Endothelial cell (in vitro differentiated cells): ENCODE measurements at places on chromosomes 6 and 20.

- H3K4me3 ChIP-seq, result no peak overlapping the region
- H3K4me1 ChIP-seq, result no peaks in the 10 kb centered on the region
- DNase-seq, result no peak
- no peaks in the 10 kb centered on the region for H3K27me3 ChIP-seq
- no peaks in the 10 kb centered on the region for H3K36me3 ChIP-seq
Observed at GRCh38 chr20:60583741-60584140, 625.5 kb downstream of the CDH26 start.

GRCh38 chr6:161222706-161223234 lies 51.1 kb downstream of the AGPAT4 start:
- no peak for DNase-seq
- no peak overlapping the region for H3K27ac ChIP-seq
- H3K27me3 ChIP-seq, result peaks cover 1% of the 10 kb centered on the region
- no peak overlapping the region for H3K4me3 ChIP-seq

- H3K27me3 ChIP-seq, result peaks cover 1% of the 10 kb centered on the region
- H3K36me3 ChIP-seq, result no peaks in the 10 kb centered on the region
- H3K4me1 ChIP-seq, result no peaks in the 10 kb centered on the region
- H3K4me3 ChIP-seq, result no peak overlapping the region
Observed at GRCh38 chr20:57439432-57439831, 48.2 kb downstream of the RBM38 start.

- DNase-seq, result no peak
- H3K4me3 ChIP-seq, result no peak overlapping the region
- H3K27me3 ChIP-seq, result peaks cover 4% of the 10 kb centered on the region
Observed at GRCh38 chr6:33720998-33721397, 9.5 kb upstream of the UQCC2 start.

- no peaks in the 10 kb centered on the region for H3K36me3 ChIP-seq
- no peak for DNase-seq
- no peaks in the 10 kb centered on the region for H3K4me1 ChIP-seq
- no peaks in the 10 kb centered on the region for H3K27me3 ChIP-seq
- H3K4me3 ChIP-seq, result no peak overlapping the region
Observed at GRCh38 chr6:30031381-30031780, 29.7 kb upstream of the POLR1H start.

DNA sequence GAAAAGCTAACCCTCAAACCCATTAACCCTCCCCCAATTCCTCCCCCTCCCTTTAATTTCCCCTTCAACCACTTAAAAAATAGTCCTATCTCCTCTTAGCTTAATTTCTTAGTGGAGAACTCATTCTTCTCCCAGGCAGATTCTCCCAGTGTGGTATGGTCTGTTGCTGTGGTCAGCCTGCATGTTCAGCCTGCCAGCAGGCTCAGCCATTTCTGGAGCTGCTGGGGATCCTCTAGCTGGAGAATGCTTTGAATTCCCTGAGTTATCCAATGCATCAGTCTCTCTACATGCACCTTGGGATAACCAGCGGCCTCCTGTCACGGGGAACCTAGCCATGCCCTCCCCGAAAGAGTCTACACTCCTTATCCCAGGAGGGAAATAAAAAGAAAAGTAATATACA lies 375.4 kb upstream of the RSPO3 start:
- no peak overlapping the region for H3K27ac ChIP-seq
- no peaks in the 10 kb centered on the region for H3K4me1 ChIP-seq
- DNase-seq, result no peak
- H3K27me3 ChIP-seq, result no peaks in the 10 kb centered on the region
- H3K36me3 ChIP-seq, result no peaks in the 10 kb centered on the region

- peak overlapping the region; percentile 77 for H3K4me3 ChIP-seq
- H3K36me3 ChIP-seq, result peaks cover 11% of the 10 kb centered on the region
- H3K4me1 ChIP-seq, result peaks cover 24% of the 10 kb centered on the region
- peaks cover 10% of the 10 kb centered on the region for H3K27me3 ChIP-seq
- no peak for DNase-seq
- peak overlapping the region; percentile 86 for H3K27ac ChIP-seq
Observed at GRCh38 chr20:37393863-37394542, 48.1 kb downstream of the SRC start.

- no peaks in the 10 kb centered on the region for H3K36me3 ChIP-seq
- H3K4me1 ChIP-seq, result peaks cover 38% of the 10 kb centered on the region
- H3K4me3 ChIP-seq, result no peak overlapping the region
- H3K27ac ChIP-seq, result peak overlapping the region; percentile 19
- no peaks in the 10 kb centered on the region for H3K27me3 ChIP-seq
Observed at GRCh38 chr6:137416376-137417109, 77.7 kb downstream of the OLIG3 start.

- no peaks in the 10 kb centered on the region for H3K27me3 ChIP-seq
- no peak overlapping the region for H3K27ac ChIP-seq
- no peaks in the 10 kb centered on the region for H3K36me3 ChIP-seq
- DNase-seq, result no peak
Observed at GRCh38 chr6:145423936-145424335, 311.4 kb downstream of the EPM2A start.

DNA sequence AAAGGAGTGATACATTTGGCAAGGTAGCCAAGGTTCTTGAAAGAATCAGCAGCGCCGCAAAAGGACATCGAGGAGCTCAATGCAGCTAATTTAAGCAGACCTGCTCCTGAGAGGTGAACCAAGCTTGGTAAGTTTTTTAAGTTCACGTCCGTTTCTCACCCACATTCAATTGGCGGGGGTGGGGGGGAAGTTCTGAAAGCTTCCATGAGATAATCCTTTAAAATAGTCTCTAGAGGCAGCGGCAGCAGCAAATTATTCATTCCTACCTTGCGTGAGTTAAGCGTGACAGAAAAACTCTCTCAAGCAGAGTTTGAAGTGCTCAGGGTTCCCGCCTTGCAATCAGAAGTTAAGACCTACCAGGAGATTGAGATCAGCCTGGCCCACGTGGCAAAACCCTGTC lies 97.3 kb upstream of the NHSL1 start:
- H3K36me3 ChIP-seq, result no peaks in the 10 kb centered on the region
- H3K4me3 ChIP-seq, result no peak overlapping the region
- H3K27me3 ChIP-seq, result peaks cover 4% of the 10 kb centered on the region
- H3K27ac ChIP-seq, result no peak overlapping the region
- DNase-seq, result no peak

- H3K36me3 ChIP-seq, result no peaks in the 10 kb centered on the region
- H3K4me1 ChIP-seq, result no peaks in the 10 kb centered on the region
- H3K27ac ChIP-seq, result no peak overlapping the region
- no peaks in the 10 kb centered on the region for H3K27me3 ChIP-seq
- H3K4me3 ChIP-seq, result no peak overlapping the region
Observed at GRCh38 chr20:7492257-7492656, 448.0 kb downstream of the HAO1 start.

- no peak overlapping the region for H3K27ac ChIP-seq
- H3K36me3 ChIP-seq, result no peaks in the 10 kb centered on the region
- H3K4me3 ChIP-seq, result no peak overlapping the region
- DNase-seq, result no peak
- no peaks in the 10 kb centered on the region for H3K27me3 ChIP-seq
Observed at GRCh38 chr6:80674669-80675068, 568.2 kb downstream of the BCKDHB start.

DNA sequence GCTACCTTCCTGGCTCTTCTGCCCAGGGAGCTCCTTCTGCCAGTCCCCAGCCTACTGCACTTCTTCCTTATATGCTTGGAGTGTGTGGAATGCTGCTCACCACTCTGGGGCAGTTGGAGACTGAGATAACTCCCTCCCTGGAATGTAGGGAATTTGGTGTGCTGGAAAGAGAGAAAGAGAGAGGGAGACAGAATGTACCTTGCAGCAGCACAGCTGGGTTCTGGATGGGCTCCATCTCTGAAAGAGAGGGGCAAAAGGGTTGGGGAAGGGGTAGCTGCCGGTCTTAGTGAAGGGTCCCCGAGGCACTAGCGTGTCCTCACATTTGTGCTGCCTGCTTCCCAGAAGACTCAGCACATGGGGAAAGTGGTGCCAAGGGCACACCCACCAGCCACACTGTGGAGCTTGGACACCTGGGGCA lies 40.2 kb upstream of the DDR1 start:
- DNase-seq, result no peak
- H3K36me3 ChIP-seq, result no peaks in the 10 kb centered on the region
- H3K27ac ChIP-seq, result no peak overlapping the region

DNA sequence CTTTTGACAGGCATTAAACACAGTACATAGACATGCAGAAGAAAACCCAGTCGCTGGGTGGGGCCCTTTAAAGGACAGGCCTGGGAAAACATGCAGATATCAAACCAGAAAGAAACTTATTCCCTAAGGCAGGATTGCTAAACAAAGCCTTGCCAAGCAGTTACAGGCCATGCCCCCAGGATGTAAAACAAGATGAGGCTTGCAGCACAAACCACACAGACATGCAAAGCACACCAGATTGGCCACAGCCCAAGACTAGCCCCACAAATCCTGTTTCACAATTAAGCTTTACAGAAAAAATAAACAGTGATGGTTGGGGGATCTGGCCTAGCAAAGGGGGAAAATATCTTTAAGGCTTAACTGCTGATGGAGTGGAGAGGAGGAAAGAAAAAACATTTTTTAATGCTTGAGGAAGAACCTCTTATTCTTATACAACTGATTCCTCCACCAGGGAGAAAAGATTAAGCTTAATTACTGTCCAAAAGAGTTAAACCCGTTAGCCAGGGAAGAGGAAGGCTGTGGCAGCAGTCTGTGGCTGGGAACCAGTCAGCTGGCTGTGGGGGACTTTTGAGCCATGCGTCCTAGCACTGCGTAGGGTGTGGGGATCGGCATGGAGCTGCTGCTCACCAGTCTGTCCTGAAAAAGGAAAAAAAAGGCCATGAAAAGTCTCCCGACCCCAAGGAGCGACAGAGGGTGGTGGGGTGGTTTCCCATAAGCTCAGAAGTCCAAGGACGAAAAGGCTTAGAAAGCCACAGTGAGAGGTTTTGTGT lies 28.4 kb downstream of the COL19A1 start:
- peaks cover 2% of the 10 kb centered on the region for H3K27me3 ChIP-seq
- no peaks in the 10 kb centered on the region for H3K36me3 ChIP-seq
- no peak for DNase-seq
- H3K4me3 ChIP-seq, result no peak overlapping the region
- no peak overlapping the region for H3K27ac ChIP-seq

- H3K4me1 ChIP-seq, result no peaks in the 10 kb centered on the region
- H3K4me3 ChIP-seq, result no peak overlapping the region
- H3K27me3 ChIP-seq, result no peaks in the 10 kb centered on the region
- H3K27ac ChIP-seq, result no peak overlapping the region
- no peak for DNase-seq
Observed at GRCh38 chr6:70633870-70634269, 33.8 kb upstream of the SMAP1 start.

DNA sequence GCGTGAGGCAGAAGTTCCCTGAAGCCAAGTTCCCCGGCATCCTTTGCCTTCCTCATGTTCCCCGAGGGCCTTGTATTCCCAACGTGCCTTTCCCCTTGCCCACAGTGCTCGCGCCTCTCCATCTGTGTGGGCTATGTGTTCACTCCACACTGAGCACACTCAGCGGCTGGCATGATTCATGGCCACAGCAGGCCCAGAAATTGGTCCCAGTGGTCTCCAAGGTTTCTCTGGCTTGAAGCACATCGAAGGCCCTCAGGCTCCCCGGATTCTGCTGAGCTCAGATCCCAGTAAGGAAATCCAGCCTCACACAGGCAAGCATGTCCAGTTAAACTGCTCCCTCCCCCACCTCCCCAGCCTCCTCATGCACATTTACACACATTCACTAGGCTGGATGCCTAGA lies 123.6 kb downstream of the ISM1 start:
- DNase-seq, result no peak
- H3K4me1 ChIP-seq, result no peaks in the 10 kb centered on the region
- H3K27ac ChIP-seq, result no peak overlapping the region
- H3K27me3 ChIP-seq, result no peaks in the 10 kb centered on the region

DNA sequence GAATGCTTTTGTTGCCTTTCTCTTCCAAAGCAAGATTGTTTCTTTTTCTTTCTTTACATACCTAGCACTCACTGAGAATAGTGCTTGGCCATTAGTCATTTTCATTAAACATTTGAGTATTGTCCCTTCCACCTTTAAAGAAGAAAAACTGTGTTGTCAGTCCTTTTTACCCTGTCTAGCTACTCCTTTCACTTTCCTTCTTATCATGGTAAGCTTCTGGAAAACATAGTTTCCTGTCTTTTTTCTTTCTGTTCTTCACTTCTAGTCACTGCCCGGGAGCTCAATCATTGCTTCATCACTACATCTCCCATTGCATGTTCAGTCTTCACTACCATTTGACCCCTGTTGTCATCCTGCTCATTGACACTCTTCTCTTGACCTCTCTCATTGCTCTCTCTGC lies 12.1 kb downstream of the VAPB start:
- DNase-seq, result no peak
- H3K27me3 ChIP-seq, result no peaks in the 10 kb centered on the region
- peaks cover 6% of the 10 kb centered on the region for H3K4me1 ChIP-seq
- no peak overlapping the region for H3K27ac ChIP-seq
- no peak overlapping the region for H3K4me3 ChIP-seq
- no peaks in the 10 kb centered on the region for H3K36me3 ChIP-seq

- no peak for DNase-seq
- no peak overlapping the region for H3K27ac ChIP-seq
- H3K4me1 ChIP-seq, result peaks cover 11% of the 10 kb centered on the region
- no peak overlapping the region for H3K4me3 ChIP-seq
- H3K36me3 ChIP-seq, result no peaks in the 10 kb centered on the region
Observed at GRCh38 chr6:126337323-126337722, 2.6 kb upstream of the CENPW start.

DNA sequence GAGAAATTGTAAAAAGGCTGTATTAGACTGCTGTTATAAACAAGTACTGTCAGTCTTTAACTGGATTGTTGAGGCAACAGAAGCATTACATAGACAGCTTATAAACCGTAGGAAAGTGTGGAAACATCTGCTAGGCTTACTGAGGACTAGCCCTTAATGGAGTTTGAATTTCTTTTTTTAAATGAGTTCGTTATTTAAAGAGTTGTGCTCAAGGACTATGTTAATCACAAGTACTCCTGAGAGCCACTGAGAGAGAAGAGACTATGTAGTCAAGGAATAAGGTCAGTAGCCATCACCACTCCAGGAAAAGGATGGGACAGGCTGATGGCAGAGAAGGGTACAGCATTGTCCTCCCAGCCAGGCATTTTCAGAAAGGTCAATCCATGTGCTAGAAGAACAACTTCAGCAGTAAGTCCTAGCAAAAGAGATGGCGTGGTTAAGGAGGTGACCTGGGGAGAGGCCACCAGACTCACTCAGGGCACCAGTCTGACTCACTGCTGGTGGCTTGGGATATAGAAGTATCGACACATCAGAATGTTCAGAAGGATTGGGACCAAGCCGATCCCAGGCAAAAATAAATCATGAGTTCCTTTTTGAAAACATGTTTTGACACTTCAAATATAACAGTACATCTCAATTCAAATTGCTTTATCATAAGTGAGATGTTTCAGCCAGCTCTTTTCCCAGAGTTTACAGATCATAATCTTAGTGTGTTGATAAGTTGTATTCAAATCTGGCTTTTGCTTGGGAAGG lies 6.4 kb downstream of the RPS12 start:
- H3K36me3 ChIP-seq, result peaks cover 25% of the 10 kb centered on the region
- peak overlapping the region; percentile 83 for H3K27ac ChIP-seq
- H3K27me3 ChIP-seq, result peaks cover 2% of the 10 kb centered on the region

DNA sequence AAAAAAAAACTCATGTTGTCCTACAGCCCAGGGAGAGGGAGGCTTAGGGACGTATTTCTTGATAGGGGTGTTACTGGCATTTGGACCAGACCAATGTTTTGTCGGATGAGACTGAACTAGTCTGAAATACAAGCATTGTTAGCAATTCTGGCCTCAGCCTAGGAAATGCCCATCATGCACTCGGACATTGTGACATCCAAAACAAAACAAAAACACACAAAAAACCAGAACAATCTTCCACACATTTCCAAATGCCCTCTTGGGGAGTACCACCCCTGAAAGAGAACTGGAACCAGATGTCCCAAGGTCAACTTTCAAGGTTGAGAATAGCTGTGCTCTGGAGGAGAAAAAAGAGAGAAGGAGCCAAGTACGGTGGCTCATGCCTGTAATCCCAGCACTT lies 299.1 kb upstream of the JARID2 start:
- H3K36me3 ChIP-seq, result no peaks in the 10 kb centered on the region
- peaks cover 7% of the 10 kb centered on the region for H3K4me1 ChIP-seq
- H3K27ac ChIP-seq, result no peak overlapping the region
- DNase-seq, result no peak
